CD14-positive monocyte (primary cell): ENCODE measurements at places on chromosomes 2 and 18.

GRCh38 chr2:232833830-232834229 is 36.2 kb upstream of the SNORC start:
- H3K27me3 ChIP-seq: no peaks in the 10 kb centered on the region
- no peak overlapping the region for H3K4me3 ChIP-seq
- no peak for DNase-seq
- H3K36me3 ChIP-seq: peaks cover 72% of the 10 kb centered on the region

GRCh38 chr2:61993422-61994024 is 88.0 kb downstream of the COMMD1 start:
- H3K27ac ChIP-seq: no peak overlapping the region
- peaks cover 11% of the 10 kb centered on the region for H3K4me1 ChIP-seq
- DNase-seq: peak; percentile 49
- H3K27me3 ChIP-seq: no peaks in the 10 kb centered on the region

DNA sequence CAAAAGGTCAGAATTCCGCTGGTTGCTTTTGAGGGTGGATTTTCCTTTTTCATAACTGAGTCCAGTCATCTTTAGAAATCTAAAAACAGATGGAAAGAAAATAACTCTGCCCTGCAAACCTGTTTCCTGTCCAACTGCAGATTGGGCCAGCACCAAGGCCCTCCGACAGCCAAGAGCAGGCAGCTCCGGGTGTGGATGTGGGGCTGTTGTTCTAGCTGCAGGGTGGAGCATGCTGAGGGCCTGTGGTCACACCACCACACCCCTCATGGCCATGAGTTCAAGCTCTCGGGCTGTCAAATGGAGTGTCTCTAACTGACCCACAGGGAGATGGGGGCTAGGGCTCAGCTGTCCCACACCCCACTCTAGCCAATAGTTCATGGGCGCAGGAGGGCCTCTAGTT is 69.3 kb upstream of the BZW1 start:
- H3K27me3 ChIP-seq: no peaks in the 10 kb centered on the region
- H3K4me3 ChIP-seq: no peak overlapping the region
- H3K36me3 ChIP-seq: no peaks in the 10 kb centered on the region
- DNase-seq: no peak

- no peaks in the 10 kb centered on the region for H3K27me3 ChIP-seq
- H3K4me1 ChIP-seq: no peaks in the 10 kb centered on the region
- no peaks in the 10 kb centered on the region for H3K36me3 ChIP-seq
- DNase-seq: no peak
Observed at GRCh38 chr2:16222326-16222725, 282.0 kb downstream of the MYCN start.

DNA sequence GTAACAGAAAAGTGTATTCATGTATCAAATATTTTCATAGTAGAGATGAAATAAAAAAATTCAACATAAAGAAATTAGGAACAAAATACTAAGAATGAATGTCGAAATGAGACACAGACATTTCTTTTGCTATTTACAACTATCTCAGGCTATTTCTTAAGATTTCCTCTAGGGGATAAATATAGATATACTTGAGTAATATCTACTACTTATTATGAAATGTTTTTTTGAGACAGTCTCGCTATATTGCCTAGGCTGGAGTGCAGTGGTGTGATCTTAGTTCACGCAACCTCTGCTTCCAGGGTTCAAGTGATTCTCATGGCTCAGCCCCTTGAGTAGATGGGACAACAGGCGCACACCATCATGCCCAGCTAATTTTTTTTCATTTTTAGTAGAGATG is 326.1 kb downstream of the RNF144A start:
- H3K27me3 ChIP-seq: no peaks in the 10 kb centered on the region
- peak overlapping the region; percentile 91 for H3K27ac ChIP-seq
- peaks cover 36% of the 10 kb centered on the region for H3K4me1 ChIP-seq
- peak; percentile 48 for DNase-seq
- H3K36me3 ChIP-seq: no peaks in the 10 kb centered on the region

DNA sequence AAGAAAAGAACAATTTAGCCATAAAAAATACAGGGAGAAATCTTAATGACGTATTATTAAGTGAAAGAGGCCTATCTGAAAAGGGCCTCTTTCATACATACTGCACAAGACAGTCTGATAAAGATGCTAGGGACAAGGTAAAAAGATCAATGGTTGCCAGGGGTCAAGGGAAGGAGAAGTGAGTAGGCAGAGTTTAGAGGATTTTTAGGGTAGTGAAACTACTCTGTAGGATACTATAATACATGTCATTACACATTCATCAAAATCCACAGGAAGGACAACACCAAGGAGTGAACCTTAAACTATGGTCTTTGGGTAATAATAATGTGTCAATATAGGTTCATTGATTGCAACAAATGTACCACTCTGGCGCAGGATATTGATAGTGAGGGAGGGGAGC is 289.3 kb downstream of the FSIP2 start:
- DNase-seq: no peak
- no peaks in the 10 kb centered on the region for H3K4me1 ChIP-seq
- H3K4me3 ChIP-seq: no peak overlapping the region
- no peaks in the 10 kb centered on the region for H3K27me3 ChIP-seq

GRCh38 chr2:25743132-25743830 is 69.9 kb upstream of the DTNB start:
- H3K4me1 ChIP-seq: peaks cover 37% of the 10 kb centered on the region
- peak overlapping the region; percentile 77 for H3K27ac ChIP-seq
- H3K27me3 ChIP-seq: no peaks in the 10 kb centered on the region
- no peak overlapping the region for H3K4me3 ChIP-seq
- H3K36me3 ChIP-seq: peaks cover 45% of the 10 kb centered on the region
